ENCODE measurements at places on chromosomes 5 and 9. TPM values are rescaled to one million over a fixed set of nuclear protein-coding genes. Genes with fewer than 3 reads are reported as not detected.
A peak's percentile ranks its signal among the peaks of the same experiment; 100 is the strongest.

DNA sequence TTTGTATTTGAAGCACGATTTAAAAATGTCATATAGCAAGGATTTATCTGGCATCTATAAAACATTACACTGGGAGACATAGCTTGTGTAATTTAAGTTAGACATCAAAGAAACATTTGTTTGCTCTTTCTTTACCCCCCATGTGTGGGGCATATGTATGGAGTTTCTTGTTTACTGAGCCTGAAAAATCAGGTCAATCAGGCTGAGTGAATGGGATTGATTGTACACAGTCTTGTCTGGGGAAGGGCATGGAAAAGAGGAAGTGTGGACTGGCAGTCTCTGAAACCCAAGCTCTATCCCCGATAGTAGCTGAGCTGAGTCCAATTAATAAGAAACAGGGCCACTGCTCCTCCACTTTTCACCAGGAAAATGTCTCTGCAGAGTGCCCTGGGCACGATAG, 49.4 kb downstream of the SLC46A2 start:
- H3K4me1 ChIP-seq: peaks cover 7% of the 10 kb centered on the region
- no peaks in the 10 kb centered on the region for H3K27me3 ChIP-seq

The OR1J4 gene
- not detected for total RNA-seq

- H3K36me3 ChIP-seq: no peaks in the 10 kb centered on the region
- H3K27ac ChIP-seq: peak overlapping the region; percentile 45
- no peak for DNase-seq
- H3K27me3 ChIP-seq: no peaks in the 10 kb centered on the region
These were observed 143.7 kb downstream of the SCAMP1 start for GRCh38 chr5:78503958-78504653.

DNA sequence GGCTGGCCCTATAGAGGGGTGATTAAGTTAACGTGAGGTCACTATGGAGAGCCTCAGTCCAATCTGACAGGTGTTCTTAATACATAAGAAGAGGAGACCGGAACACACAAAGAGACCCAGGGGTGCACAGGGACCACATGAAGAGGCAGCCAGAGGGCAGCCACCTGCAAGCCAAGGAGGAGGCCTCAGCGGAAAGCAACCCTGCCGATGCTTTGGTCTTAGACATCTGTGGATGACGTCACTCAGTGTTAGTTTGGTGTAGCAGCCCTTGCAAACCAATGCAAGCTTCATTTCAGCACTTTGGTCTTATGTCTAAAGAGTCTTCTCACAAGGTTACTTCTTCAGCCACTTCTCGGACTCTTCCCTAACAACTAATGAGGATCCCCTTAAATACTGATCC, 47.6 kb upstream of the GRHPR start:
- no peaks in the 10 kb centered on the region for H3K4me1 ChIP-seq
- H3K4me3 ChIP-seq: no peak overlapping the region
- H3K27me3 ChIP-seq: no peaks in the 10 kb centered on the region
- H3K27ac ChIP-seq: no peak overlapping the region
- DNase-seq: no peak
- H3K36me3 ChIP-seq: no peaks in the 10 kb centered on the region

GRCh38 chr9:85483208-85483607, 258.5 kb downstream of the AGTPBP1 start:
- no peak for DNase-seq
- no peak overlapping the region for H3K27ac ChIP-seq
- no peaks in the 10 kb centered on the region for H3K36me3 ChIP-seq
- no peak overlapping the region for H3K4me3 ChIP-seq
- H3K27me3 ChIP-seq: no peaks in the 10 kb centered on the region

DNA sequence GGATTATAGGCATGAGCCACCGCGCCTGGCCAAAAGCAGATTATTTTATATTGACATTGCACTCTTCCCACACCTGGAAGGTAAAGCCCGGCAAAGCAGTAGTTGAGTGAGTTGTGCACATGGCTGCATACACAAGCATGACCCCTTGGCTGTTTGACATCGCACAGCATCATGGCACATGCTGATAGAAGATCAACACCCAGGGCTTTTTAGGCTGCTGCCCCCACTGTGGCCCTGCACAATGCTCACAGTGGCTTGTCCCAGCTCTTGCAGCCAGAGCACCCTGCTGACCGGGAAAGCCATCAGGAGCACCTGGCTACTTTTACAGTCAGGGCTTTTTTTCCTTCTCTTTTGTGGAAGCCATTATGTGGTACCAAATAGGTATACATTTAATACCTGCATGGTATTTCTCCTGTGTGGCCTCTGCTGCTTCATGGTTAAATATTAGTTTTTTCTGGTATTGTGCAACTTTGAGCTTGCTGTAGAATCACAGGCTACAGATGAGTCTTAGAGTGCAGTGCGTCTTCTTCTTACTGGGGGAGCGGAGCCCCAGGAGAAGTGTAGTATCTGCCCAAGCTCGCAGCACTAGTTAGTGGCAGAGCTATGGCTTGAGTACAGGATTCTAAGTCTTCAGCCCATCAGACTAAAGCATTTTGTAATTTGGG, 264.5 kb downstream of the AOPEP start:
- peaks cover 11% of the 10 kb centered on the region for H3K4me1 ChIP-seq
- DNase-seq: no peak
- H3K27me3 ChIP-seq: no peaks in the 10 kb centered on the region
- no peak overlapping the region for H3K27ac ChIP-seq
- H3K36me3 ChIP-seq: no peaks in the 10 kb centered on the region

DNA sequence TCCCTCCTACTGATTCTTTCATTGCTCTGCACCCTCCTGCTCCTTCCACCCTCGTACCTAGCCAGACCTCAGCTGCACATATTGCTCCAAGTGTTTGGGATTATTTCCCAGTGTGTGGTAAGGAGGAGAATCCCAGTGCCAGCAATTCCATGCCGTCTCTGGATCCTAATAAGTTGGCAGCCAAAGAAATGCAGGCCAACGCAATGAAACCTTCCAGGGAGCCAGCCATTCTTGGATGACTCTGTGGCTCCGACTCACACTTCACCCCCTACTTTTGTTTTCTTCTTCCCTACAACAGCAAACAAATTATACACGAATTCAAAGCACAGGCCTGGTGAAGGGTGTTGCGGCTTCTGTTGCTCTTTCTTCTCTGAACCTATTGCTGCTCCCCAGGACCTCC, 82.5 kb upstream of the SLC1A3 start:
- no peak overlapping the region for H3K27ac ChIP-seq
- DNase-seq: no peak
- H3K27me3 ChIP-seq: no peaks in the 10 kb centered on the region
- no peaks in the 10 kb centered on the region for H3K36me3 ChIP-seq

GRCh38 chr5:43044181-43044914, 4.2 kb upstream of the ANXA2R start:
- DNase-seq: no peak
- H3K4me1 ChIP-seq: peaks cover 15% of the 10 kb centered on the region
- peaks cover 27% of the 10 kb centered on the region for H3K27me3 ChIP-seq

All from thyroid gland (tissue), 4 donors.